ENCODE measurements at places on chromosomes 5 and 9.

DNA sequence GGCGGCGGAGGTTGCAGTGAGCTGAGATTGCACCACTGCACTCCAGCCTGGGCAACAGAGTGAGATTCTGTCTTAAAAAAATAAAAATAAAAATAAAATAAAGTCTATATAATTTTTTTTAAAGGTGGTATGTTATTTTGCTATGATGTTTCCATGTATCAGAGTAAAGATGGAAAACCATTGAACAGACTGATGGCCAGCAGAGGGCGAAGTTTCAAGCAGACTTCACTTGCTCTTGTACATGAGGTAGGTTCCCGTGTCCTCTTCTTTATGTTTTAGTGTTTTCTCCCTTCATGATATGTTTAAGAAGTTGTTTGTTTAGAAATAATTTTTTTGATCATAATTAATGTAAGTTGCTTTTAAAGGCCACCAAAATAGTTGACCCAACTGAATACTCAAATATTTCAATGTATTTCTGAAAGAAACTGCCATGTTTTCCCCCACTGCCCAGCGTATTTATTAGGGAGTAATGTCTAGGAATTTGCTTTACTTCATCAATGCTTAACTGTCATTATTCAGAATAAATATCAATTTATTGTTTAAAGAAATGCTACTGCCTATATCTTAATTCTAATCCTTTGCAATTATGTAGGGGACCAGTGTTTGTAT, 146.4 kb downstream of the HACD4 start:
- H3K4me3 ChIP-seq: no peak overlapping the region
- H3K27me3 ChIP-seq: no peaks in the 10 kb centered on the region
- peak; percentile 22 for DNase-seq
- H3K36me3 ChIP-seq: peaks cover 3% of the 10 kb centered on the region
- no peak overlapping the region for H3K27ac ChIP-seq

- peaks cover 12% of the 10 kb centered on the region for H3K4me1 ChIP-seq
- no peak overlapping the region for H3K27ac ChIP-seq
- DNase-seq: no peak
These were observed 48.3 kb upstream of the EXOC3 start for GRCh38 chr5:394671-395155.

- no peaks in the 10 kb centered on the region for H3K4me1 ChIP-seq
- peaks cover 31% of the 10 kb centered on the region for H3K27me3 ChIP-seq
- no peaks in the 10 kb centered on the region for H3K36me3 ChIP-seq
These were observed 75.4 kb upstream of the TBC1D2 start for GRCh38 chr9:98330831-98331230.

GRCh38 chr9:12774861-12775678, at the start of gene LURAP1L:
TSS of gene LURAP1L (plus strand) at chr9:12775020. CDS start at chr9:12775716, 696 bp downstream.
- H3K27me3 ChIP-seq: no peaks in the 10 kb centered on the region
- H3K27ac ChIP-seq: no peak within 1 kb of the TSS
- no peak for DNase-seq
- H3K4me1 ChIP-seq: no peaks in the 10 kb centered on the region
- peak within 1 kb of the TSS; percentile 18 for H3K4me3 ChIP-seq

GRCh38 chr5:51388488-51389287, 5.4 kb downstream of the ISL1 start:
- H3K36me3 ChIP-seq: no peaks in the 10 kb centered on the region
- peaks cover 69% of the 10 kb centered on the region for H3K27me3 ChIP-seq
- no peak for DNase-seq
- no peaks in the 10 kb centered on the region for H3K4me1 ChIP-seq

GRCh38 chr9:131361202-131361833, 32.6 kb upstream of the PRRC2B start:
- peaks cover 9% of the 10 kb centered on the region for H3K4me1 ChIP-seq
- H3K27ac ChIP-seq: no peak overlapping the region
- no peak for DNase-seq
- H3K4me3 ChIP-seq: peak overlapping the region; percentile 31
- no peaks in the 10 kb centered on the region for H3K36me3 ChIP-seq

- H3K27ac ChIP-seq: peak overlapping the region; percentile 89
- peaks cover 19% of the 10 kb centered on the region for H3K36me3 ChIP-seq
- peak; percentile 45 for DNase-seq
- H3K4me3 ChIP-seq: peak overlapping the region; percentile 31
- H3K27me3 ChIP-seq: no peaks in the 10 kb centered on the region
These were observed 17.8 kb downstream of the NANS start for GRCh38 chr9:98074115-98074990.

DNA sequence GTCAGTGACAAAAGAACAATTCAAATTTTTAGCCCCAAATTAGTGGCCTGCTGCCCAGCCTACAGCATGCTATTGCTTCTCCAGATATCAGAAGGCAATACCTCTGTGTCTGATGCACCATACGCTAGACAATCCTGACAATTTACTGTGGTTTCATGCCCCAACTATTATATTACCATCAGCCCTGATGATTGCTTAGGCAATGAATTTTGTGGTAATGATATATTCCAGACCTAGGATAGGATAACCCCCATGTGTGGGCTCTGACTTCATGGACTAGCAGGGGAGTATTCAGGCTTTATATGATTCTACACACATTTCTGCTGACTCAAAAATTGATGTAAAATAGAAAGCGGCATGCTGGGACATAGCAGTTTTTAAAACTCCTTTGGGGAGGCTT, 168.7 kb upstream of the FST start:
- DNase-seq: no peak
- H3K27me3 ChIP-seq: peaks cover 19% of the 10 kb centered on the region
- H3K36me3 ChIP-seq: no peaks in the 10 kb centered on the region
- H3K4me3 ChIP-seq: no peak overlapping the region

DNA sequence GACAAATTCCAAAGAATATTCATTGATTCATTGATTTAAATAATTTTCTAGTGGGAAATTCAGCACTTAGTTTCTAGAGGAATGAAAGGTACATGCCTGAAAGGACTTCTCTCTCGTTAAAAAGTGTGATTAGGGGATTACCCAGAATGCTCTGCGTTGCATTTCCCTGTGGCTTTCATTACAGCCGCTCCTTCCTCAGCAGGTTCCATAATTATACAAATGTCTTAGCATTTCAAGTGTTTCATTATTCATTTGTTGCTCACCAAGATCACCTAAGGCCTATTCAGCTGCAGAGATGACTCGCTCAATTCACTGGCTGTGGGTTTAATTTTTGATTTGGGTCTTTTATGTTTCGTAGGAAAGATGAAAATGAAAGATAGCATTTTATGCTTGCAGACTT, 52.8 kb downstream of the SPATA31C2 start:
- H3K27me3 ChIP-seq: peaks cover 27% of the 10 kb centered on the region
- H3K27ac ChIP-seq: no peak overlapping the region
- no peaks in the 10 kb centered on the region for H3K36me3 ChIP-seq
- no peak overlapping the region for H3K4me3 ChIP-seq
- H3K4me1 ChIP-seq: no peaks in the 10 kb centered on the region

- H3K4me1 ChIP-seq: no peaks in the 10 kb centered on the region
- no peak overlapping the region for H3K27ac ChIP-seq
- H3K4me3 ChIP-seq: no peak overlapping the region
- H3K27me3 ChIP-seq: no peaks in the 10 kb centered on the region
- no peak for DNase-seq
These were observed 134.6 kb upstream of the MAP3K1 start for GRCh38 chr5:56680731-56681130.

DNA sequence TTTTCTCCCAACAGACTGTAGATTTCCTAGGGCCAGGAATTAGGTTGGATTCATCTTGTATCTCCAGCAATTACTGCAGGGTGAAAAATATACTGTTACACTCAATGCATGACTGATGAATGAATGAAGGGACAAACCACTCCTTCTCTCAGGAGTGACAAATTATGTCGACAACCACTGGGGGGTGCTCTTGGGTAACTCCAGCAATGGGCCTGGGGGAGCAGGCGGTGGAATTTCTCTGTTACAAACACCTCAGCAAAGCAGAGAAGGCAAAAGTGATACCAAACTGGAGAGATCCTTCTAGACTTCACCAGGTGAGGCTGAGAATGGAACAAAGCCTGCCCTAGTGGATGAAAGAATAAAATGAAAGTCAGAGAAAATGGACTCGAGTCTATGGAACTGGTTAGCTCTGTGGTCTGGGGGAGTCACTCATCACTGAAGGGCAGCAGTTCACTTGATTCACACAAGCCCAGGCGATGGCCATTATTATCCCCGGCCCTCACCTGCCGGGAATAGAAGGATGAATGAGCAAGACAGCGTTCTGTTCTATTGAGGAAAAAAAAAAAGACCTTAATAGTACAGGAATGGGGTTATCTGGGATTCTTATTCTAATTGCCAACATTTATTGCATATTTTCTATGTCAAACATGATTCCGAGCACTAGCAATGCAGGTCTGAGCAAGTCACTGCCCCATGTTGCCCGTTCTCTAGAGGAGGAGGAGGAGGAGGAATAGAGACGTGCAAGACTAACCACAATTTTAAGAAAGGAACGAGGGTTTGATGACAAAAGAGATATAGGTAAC, 341.1 kb downstream of the ASTN2 start:
- no peaks in the 10 kb centered on the region for H3K4me1 ChIP-seq
- no peaks in the 10 kb centered on the region for H3K27me3 ChIP-seq
- DNase-seq: no peak
- H3K27ac ChIP-seq: no peak overlapping the region
- H3K36me3 ChIP-seq: no peaks in the 10 kb centered on the region

DNA sequence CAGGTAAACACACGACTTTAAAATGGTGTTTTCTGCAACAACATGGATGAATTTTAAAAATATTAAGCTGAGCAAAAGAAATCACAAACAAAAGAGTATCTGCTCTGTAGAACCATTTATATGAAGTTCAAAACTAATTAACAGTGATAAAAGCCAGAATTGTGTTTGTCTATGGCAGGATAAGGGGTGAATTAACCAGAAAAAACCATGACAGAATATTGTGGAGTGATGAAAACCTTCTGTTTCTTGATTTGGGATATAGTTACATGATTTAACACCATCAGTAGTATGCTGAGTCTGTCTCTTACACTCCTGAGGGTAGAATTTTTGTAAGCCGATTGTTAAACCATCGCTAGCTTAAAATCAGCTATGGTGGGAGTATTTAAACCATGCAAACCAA, 101.7 kb upstream of the ZNF366 start:
- no peak overlapping the region for H3K4me3 ChIP-seq

DNA sequence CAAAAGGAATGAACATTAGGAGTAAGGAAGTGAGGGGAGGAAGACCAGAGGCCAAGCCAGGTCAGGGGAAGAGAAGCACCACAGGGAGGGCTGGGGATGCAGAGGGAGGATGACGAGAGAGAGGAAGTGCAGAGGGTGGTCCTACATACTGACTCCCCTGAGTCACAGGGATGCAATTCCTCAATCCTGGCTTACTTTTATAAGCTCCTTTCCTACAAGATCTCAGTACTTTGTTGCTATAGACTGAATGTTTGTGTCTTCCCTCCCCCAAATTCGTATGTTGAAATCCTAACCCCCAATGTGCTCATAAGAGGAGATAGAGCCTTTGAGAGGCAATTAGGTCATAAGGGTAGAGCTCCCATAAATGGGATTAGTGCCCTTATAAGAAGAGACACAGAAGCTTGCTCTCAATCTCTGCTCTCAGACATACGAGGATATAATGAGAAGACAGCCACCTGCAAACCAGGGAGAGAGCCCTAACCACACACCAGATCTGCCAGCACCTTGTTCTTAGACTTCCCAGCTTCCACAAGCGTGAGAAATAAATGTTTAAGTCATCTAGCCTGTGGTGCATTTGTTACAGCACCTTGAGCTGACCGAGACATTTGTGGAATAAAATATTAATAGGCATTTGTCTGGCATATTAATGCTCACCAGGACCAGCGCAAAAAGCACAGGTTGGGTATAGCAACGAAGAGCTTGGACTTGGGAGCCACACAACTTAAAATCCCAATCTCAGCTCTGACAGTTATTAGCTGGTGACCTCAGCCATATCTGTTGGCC, 33.4 kb downstream of the GCNT4 start:
- H3K4me3 ChIP-seq: no peak overlapping the region
- no peak for DNase-seq
- peaks cover 66% of the 10 kb centered on the region for H3K4me1 ChIP-seq
- peaks cover 3% of the 10 kb centered on the region for H3K36me3 ChIP-seq
- H3K27ac ChIP-seq: no peak overlapping the region

- no peaks in the 10 kb centered on the region for H3K4me1 ChIP-seq
- H3K36me3 ChIP-seq: peaks cover under 1% of the 10 kb centered on the region
- DNase-seq: no peak
- no peak overlapping the region for H3K4me3 ChIP-seq
- H3K27ac ChIP-seq: no peak overlapping the region
These were observed 113.0 kb downstream of the UGCG start for GRCh38 chr9:112009656-112010055.

DNA sequence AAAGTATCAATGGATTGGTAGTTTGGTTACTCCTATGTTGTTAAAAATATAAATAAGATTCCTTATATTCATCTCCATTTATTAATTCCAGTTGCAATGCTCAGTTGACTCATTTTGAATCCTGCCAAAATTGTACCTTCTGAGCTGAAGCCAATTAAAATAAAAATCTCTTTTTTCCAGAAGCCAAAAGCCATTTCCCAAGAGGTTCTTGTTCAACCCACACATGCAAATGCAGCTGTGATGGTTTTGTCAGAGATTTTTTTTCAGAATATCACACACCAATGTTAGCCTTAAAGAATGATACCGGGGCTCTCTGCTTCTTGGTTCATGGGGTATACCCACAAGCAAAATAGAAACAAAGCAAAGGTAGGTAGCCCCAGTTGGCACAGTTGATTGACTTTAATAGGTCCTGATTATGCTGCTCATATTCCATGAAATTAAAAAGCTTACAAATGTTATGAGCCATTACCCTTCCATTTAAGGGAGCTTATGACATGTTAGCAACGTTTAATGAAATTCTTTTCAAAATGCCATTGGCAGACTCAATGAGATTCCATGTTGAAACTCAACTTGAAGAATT, 208.0 kb downstream of the SGCD start:
- H3K27me3 ChIP-seq: peaks cover 8% of the 10 kb centered on the region
- no peaks in the 10 kb centered on the region for H3K36me3 ChIP-seq
- no peak for DNase-seq
- no peak overlapping the region for H3K4me3 ChIP-seq
